CD4-positive, alpha-beta T cell treated with Interleukin-21 for 1 hour (primary cell): ENCODE measurements at places on chromosomes 7 and 10.

- no peak for DNase-seq
These were observed 119.9 kb upstream of the COL1A2 start for GRCh38 chr7:94274828-94275227.

GRCh38 chr10:98318861-98319260, 50.9 kb upstream of the LOXL4 start:
- no peak for DNase-seq

DNA sequence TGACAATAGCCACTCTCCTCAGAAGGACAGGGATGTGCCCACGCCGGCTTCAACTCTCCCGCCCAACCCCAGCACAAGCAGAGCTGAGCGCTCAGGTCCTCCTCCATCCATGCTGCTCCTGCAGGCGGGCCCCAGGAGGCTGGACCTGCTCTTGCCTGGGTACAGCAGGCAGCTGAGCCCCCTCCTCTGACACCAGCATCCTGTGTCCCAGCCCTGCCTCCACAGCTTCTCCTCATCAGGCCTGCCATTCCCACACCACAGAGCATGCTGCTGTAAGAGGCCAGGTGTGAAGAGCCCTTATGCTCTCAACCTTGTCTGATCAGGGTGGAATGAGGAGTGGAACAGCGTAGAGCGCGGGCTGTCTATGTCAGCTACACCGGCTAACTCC, 302.2 kb downstream of the PTPRN2 start:
- no peak for DNase-seq

- DNase-seq = no peak
These were observed 5.3 kb downstream of the GLRX3 start for GRCh38 chr10:130141460-130141859.
